T-helper 2 cell treated with Interferon-gamma antibody and Interleukin-4, amounts not matched to agents 5 μg/mL and 100 μg/mL, for 36 hours (primary cell): ENCODE measurements at places on chromosomes 2 and 18.

DNA sequence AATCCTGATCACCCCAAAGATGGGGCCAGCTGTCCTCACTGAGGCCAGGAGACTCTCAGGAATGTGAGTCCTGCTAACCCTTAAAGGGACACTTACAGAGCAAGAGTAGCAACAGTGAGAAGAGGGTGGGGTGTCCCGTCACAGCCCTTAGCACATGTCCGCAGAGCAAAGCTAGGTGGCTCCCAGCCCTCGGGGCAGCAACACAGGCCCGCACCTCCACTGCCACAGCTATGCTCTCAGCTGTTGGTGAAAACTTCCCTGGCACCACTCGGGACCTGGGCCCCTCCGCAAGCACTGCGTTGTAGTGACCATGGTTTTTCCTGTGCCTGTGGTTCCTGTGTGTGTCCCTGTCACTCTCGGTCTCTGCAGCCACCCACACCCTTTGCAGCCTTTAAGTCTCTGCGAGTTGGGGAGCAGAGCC is 76.4 kb upstream of the UXS1 start:
- DNase-seq: no peak

GRCh38 chr2:196315388-196316049 is 144.1 kb upstream of the STK17B start:
- DNase-seq: no peak

DNA sequence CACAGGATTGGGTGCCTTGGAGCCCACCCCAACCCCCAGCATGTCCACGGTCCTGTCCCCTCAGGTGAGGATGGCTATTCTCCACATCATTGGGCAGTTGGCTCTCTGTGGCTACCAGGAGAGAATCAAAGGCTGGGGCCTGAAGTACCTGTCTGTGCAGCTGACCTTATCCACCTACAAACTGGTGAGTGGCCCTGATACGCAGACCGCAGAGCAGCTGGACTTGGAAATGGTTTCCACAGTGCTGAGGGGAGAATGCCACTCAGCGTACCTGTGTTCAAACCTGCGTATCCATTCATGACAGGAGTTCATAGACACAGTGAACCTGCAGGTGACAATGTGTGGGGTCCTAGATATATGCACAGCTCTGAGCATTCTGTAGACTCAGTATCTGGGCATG is 21.6 kb downstream of the MROH2A start:
- DNase-seq: no peak

DNA sequence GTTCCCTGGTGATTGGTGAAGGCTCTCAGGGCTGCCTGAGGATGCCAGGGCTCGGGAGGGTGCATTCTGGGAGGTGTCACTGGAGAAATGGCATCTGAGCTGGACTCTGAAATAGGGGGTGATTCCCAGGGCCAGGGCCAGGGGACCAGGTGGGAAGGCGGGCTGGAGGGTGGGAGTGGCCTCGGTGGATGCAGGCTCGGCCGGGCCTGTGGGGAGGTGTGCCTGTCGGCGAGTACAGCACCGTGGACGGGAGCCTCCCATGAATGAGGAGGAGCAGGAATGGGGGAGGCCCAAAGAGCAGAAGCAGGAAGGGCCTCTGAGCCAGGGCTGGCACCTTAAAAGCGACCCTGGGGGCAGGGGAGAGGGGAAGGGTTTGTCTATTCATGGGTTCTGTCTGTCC is 116.8 kb downstream of the GBX2 start:
- no peak for DNase-seq

DNA sequence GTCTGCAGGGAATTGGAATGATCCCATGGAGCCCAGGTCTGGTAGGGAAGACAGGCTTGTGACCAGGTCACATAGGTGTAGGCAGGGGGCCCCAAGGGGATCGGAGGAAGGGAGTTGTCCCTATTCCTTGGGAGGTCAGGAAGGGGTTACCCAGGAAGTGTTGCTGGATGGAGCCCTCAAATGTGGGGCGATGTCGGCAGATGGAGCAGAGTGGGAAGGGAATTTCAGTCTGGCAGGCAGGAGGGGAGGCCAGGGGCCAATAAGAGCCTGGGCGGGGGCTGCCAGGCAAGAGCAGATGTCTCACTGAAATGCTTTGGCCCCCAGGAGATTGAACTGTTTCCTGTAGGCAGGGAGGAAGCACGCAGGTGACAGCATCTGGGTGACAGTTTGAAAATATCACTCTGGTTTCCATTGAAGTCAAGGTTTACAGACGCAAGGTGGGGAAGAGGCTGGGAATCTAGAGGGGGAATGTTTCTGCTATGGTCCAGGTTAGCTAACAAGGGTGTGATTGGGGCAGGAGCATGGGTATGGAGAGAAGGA is 81.5 kb upstream of the SMAD2 start:
- no peak for DNase-seq

GRCh38 chr2:135954020-135954601 is 31.3 kb downstream of the DARS1 start:
- no peak for DNase-seq
